Esophagus muscularis mucosa (tissue), 4 donors: ENCODE measurements at places on chromosomes 3 and 15. TPM values are rescaled to one million over a fixed set of nuclear protein-coding genes. Genes with fewer than 3 reads are reported as not detected.

GRCh38 chr15:45780352-45780751 lies 145.5 kb downstream of the SQOR start:
- DNase-seq = no peak
- no peak overlapping the region for H3K27ac ChIP-seq
- no peaks in the 10 kb centered on the region for H3K4me1 ChIP-seq
- no peaks in the 10 kb centered on the region for H3K36me3 ChIP-seq

Gene POPDC2
- 73.1 TPM for total RNA-seq

Gene BCHE
- total RNA-seq = 49.0 TPM

Gene MRAS
- 59.2 TPM for total RNA-seq

GRCh38 chr15:71752128-71752527 lies 58.2 kb upstream of the NR2E3 start:
- no peak for DNase-seq
- no peaks in the 10 kb centered on the region for H3K4me1 ChIP-seq
- no peak overlapping the region for H3K27ac ChIP-seq
- H3K36me3 ChIP-seq = no peaks in the 10 kb centered on the region
- no peak overlapping the region for H3K4me3 ChIP-seq

DNA sequence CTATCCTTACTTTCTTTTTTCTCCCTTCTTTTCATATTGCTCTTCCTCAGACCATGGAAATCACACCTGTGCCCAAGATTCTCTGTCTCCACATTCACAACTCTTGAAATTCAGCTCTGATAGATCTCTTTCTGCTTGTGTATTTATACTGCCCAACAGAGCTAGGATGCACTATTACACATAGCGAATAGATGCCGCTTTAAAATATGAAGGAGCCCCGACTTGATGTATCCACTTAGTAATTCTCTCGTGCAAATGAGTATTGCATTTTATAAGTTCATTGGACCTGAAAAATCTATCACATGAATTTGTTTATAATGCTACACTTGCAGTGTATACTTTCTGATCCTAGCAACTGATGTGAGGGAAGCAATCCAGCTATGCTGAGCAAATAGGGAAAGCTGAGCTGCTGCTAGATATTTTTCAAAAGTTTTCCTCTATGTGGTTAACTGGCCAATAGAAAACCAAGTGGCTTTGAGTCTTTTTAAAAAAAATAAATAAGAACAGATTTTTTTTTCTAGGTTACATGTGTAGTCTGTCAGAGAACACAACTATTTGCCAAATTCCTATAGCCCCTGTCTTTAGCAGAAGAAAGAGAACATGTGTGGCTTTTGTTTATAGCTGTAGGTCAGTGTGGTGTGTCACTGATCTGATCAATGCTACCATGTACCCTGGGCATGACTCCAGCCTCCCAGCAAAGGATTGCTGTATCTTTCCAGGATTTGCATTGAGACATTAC lies 64.3 kb upstream of the LEKR1 start:
- peaks cover 18% of the 10 kb centered on the region for H3K4me1 ChIP-seq
- no peaks in the 10 kb centered on the region for H3K27me3 ChIP-seq
- DNase-seq = no peak
- H3K36me3 ChIP-seq = no peaks in the 10 kb centered on the region
- no peak overlapping the region for H3K4me3 ChIP-seq

GRCh38 chr3:172635588-172635987 lies 75.3 kb downstream of the NCEH1 start:
- H3K4me1 ChIP-seq = peaks cover 40% of the 10 kb centered on the region
- no peaks in the 10 kb centered on the region for H3K27me3 ChIP-seq
- H3K4me3 ChIP-seq = no peak overlapping the region
- peak overlapping the region; percentile 57 for H3K27ac ChIP-seq
- peak; percentile 85 for DNase-seq

Gene THOC7
- total RNA-seq = 87.0 TPM

- no peaks in the 10 kb centered on the region for H3K36me3 ChIP-seq
- H3K4me3 ChIP-seq = no peak overlapping the region
- H3K27ac ChIP-seq = no peak overlapping the region
- no peak for DNase-seq
- H3K4me1 ChIP-seq = no peaks in the 10 kb centered on the region
Measured at GRCh38 chr3:18512007-18512406, 86.9 kb upstream of the SATB1 start.

Gene ARL14
- not detected for total RNA-seq

DNA sequence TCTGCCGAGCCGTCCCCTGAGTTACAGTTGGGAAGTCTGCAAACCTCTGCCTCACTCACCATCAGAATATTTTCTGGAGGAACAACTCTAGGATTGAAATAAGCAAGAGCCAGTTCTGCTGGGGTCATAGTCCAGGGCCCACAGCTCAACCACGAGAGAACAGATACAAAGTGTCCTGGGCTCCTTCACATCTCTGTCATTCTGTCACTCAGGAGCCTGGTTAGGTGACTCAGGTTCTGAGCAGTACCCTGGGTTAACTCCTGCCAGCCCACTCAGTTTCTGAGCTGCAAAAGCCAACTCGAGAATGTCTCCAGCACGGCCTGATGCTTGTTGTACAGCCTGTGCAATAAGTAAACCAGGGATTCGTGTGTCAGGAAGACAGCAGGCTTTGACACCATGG lies 155.7 kb downstream of the SLCO3A1 start:
- DNase-seq = no peak
- H3K27ac ChIP-seq = no peak overlapping the region
- no peak overlapping the region for H3K4me3 ChIP-seq
